ENCODE measurements at places on chromosomes 7 and 10.

DNA sequence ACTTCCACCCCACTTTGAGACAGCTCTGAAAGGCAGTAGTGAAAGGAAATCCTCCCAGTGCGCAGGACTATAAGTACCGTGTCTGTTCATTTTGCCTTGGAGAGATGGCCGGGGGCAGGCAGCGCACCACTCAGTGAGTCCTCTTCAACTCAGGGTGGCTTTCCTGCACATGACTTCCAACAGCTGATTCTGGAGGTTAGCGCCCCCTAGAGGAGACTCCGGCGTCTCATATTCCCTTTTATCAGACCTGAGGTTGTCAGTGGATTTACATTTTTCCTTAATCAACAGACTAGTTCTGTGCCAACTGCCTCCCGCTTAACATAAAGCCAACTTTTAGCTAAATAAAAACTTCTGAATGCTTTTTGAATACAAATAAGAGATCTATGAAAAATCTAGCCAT is 101.0 kb downstream of the HERPUD2 start:
- no peak for DNase-seq

DNA sequence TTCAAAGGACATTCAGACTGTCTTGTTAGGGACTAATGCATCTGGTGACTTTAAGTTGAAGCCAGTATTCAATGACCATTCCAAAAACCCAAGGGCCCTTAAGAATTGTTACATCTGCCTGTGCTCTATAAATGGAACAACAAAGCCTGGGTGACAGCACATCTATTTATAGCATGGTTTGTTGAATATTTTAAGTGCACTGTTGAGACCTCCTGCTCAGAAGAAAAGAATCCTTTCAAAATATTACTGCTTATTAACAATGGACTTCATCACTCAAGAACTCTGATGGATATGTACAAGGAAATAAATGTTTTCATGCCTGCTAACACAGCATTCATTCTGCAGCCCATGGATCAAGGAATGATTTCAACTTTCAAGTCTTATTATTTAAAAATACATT is 33.1 kb upstream of the CYP26C1 start:
- DNase-seq = no peak

DNA sequence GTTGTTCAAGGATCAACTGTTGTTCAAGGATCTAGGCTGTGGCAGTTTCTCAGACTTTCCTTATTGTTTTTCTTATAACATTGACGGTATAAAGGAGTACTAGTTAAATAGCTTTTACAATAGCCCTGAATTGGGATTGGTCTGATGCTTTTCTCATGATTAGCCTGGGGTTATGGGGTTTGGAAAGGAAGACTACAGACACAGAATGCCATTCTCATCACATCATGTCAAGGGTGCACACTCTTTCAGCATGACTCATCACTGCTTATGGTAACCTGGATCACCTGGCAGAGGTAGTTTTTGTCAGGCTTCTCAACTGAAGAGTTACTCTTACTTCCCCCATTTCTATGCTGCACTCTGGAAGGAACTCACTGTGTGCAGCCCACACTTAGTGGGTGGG is 194.2 kb upstream of the NPSR1 start:
- DNase-seq = peak; percentile 96

DNA sequence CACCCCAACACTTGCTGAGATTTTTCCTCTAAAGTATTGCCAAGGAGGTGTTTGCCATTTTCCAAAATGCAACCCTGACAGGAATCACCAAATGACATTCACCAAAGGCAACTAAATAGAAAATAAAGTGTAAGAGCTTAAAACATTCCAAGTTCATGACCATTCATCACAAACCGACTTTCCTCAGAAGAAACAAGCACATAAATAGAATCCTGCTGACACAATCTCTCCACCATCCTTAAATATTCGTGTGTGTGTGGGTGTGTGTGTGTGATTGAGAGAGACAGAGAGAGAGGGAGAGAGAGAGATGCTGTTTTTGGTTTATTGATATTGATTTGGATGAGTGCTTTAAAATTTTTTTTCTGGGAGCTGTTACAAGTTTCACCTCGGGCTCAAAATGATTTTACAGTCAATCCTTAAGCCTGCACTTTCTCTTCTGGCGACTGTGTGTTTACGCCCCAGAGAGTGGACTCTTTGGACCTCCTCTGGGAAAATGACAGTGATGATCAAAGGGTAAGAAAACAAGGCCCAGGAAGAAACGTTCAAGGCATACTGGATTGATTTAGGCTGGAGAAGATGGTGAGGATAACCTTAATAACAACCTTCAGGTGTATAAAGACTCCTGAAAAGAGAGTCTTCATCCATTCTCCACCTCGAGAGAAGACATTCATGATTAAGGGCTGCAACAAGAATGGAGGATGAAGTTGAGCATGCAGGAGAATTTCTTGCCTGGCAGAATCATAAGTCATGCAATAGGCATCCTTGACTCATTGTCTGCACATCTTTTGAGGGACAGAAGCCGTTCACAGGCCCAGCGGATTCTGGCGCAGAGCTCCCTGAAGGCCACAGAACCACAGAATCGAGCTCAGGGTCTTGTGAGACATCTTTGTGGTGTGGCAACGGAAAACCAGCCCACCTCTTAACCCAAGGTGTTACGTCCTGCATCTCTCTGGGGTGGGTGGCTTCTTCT is 104.4 kb upstream of the FGFR2 start:
- no peak for DNase-seq

DNA sequence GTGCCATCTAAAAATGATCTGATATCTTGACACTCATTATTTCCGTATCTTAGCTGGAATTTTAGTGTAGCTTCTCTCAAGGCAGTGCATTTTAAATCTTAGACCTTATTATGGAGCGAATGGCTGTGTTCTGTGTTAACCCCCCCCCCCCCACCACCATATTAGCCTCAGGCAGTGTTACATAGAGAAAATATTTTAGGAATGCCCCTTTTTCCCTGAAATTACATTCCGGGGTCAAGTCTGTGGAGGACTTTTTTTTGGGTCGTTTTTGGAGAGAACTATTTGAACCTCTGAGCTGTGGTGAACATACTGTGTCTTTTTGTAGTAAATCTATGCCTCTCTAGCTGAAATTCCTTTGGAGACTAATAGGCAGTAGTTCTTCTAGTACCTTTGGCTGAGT is 3.1 kb downstream of the CCDC126 start:
- peak; percentile 12 for DNase-seq

DNA sequence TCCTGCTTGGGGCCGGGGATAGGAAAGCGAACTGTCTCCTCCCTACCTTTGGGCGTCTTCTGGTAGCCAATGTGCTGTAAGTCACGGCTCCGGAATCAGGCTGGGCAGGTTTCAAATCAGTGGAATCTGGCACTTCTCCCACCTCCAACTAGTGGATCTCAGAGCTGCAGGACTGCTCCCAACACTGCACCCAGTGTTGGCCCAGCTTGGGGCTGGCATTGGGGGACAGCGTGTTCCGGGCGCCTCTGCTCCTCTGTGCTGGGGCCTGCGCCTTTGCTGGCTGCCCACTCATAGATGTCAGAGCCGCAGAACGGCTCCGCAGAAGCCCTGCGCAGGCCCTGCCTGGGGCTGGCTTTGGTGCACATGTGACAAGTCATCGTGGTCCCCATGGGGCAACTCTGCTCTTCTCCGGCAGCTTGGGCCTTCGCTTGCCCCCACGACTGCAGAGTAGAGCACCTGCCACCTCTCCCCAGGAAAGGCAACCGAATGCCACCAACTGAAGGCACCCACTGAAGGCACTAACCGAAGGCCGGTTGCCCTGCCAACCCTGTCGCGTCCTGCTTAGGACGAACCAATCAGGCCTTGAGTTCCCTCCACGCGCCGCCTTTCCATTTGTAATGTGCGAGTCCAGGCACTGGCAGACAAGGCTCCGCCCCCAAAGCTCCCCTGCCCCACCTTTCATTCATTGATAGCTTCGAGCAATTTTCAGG is 85.5 kb upstream of the ABI1 start:
- no peak for DNase-seq

- DNase-seq = no peak
These were observed 181.8 kb upstream of the MDFIC start for GRCh38 chr7:114740095-114740494.

DNA sequence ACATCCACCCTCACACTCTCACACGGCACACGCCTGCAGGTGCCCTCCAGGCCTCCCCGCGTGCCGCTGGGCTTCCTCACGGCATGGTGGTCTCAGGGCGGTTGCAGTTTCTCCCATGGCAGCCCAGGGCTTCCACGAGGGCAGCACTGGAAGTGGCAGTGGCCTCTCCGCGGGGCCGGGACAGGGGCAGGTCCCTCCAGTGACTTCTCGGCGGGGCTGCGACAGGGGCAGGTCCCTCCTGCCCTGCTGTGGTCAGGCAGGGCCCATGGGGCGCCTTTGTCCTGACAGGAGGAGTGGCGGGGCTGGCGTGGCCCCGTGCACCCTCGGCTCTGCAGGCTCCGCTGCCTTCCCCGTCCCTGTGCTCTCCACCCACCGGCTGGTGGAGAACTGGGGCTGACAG is 19.0 kb downstream of the PWWP2B start:
- DNase-seq = no peak

- no peak for DNase-seq
These were observed 22.4 kb upstream of the C1QL3 start for GRCh38 chr10:16544099-16544498.

DNA sequence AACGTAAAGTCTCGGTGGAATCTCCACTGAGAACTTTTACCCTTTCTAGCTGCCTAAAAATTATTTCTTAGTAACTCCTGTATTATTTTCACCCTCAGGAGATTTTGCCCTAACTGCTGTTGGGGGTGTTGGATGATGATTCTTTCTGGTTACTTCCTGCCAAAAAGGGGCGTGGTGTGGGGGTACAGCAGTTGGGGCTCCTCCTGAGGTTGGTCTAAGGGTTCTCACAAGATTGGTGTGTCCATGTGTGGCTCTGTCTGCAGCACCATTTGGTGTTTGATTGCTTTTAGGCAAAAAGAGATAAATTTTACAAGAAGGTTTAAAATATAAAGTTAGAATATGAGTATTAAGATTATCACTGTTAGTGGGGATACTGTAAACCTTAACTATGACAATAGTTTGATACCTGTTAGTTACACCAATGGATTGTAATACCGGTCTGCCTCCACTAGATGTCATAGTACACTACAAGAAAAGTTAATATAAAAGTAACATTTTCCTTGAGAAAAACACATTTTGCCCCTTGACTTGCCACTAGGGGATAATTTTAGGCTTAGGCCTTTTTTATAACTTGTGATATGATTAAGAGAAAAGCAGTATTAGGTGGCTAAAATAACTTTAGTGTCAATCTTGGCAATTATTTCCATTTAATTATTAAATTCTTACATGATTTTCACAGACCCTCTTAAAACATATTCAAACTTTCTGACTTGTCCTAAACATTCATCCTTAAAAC is 928.7 kb downstream of the IPMK start:
- DNase-seq = no peak
